ENCODE measurements at places on chromosomes 7 and 10. TPM values are rescaled to one million over a fixed set of nuclear protein-coding genes. Genes with fewer than 3 reads are reported as not detected.
A peak's percentile ranks its signal among the peaks of the same experiment; 100 is the strongest.

- ATAC-seq: no peak
These were observed 567.2 kb downstream of the SUGCT start for GRCh38 chr7:40701836-40702551.

DNA sequence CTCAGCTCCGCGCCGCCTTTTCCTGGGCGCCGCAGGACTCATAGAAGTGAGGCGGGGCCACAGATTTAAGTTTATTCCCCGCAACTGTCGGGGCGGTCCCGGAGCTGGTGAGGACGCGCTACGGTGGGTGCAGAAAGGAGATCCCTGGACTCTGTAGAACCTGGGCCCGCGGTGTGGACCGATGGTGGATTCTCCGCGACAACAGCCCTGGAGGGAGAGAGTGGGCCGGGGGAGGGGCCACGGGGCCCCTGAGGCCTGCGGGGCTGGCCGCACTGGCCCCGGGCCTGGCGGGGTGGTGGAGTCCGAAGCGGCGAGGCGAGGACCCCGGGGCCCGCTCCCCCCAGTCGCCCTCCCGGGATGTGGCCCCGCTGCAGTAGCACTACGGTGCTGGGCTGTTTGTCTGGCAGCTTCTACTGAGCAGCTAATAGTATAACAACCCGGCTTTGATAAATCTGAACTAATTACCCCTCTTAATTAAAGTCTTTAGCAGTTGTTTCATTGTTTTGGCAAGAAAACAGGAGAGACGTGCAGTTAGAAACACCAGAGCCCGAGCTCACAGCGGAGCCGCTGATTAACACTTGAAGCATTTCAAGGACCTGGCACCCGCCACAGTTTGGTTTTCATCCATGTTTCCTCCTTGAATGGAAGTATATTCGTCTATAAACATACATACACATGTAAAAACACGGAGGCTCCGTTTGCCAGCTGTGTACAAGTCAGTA, 4.2 kb downstream of the FEZF1 start:
- ATAC-seq: no peak

CDC14C gene
- not detected for total RNA-seq

DNA sequence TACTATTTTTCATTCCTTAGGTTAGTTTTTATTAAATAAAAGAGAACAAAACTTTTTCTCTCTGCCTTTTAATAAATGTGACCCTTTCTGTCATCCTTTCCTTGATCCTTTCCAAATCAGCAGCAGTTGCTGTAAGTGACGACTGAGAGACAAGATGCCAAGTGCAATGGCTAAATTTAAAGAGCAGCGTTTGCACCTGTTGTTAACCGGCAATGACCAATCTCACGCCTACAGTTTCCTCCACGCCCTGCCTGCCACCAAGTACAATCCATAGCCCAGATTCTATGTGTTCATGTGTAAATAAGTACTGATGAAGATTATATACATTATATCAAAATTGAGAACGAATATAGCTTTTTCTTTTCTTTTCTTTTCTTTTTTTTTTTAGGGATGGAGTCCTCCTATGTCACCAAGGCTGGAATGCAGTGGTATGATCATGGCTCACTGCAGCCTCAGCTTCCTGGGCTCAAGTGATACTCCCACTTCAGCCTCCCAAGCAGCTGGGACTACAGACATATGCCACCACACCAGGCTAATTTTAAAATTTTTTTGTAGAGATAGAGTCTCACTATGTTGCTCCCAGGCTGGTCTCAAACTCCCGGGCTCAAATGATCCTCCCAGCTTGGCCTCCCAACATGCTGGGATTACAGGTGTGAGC, 6.5 kb upstream of the MCU start:
- no peak for ATAC-seq

DNA sequence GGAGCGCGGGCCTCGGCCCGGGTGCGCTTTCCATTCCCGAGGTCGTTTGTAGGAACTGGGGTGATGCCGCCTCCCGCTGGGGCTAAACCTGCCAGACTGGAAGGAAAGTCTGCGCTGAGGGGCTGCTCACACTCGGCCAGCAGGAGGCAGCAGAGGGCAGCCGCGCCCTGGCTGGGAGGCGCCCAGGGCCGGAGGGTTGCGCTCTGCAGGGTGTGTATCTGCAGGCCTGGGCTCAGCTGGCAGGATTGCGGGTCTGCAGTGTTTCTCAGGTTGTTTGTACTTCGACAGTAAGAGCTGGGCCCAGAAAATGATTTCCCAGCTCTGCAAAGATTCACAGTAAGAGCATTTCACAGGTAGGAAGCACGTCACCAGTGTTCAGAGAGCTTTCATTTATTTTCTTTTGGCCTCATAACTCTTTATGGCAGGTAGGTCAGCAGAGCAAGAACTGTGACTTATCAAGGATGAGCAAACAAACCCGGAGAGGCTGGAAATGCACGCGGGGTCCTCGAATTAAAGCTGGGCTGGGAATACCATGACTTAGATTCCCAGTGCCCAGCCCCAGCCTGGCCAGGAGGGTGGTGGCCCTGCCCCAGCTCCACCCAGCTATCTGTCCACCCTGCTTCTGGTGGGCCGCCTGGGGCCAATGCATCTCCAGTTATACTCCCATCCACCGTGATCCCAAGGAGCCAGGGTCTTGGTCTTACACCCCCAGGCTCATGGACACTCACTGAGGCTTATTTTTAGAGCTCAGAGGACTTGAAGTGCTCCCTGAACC, 15.2 kb upstream of the PPP2R2D start:
- peak; percentile 93 for ATAC-seq

DNA sequence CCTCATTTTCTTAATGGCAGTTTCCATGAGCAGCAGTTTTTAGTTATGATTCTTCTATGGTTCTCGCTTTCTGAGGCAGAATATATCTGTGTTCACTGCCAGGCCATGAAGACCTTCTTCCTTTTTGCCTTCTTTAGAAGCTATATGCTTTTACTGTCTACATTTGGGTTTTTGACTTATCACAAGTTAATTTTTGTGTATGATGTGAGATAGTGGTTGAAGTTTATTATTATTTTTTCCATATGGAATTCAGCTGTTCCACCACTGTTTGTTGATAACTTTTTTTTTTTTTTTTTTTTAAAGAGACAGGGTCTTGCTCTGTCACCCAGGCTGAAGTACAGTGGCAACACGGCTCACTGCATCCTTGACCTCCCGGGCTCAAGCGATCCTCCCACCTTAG, 44.5 kb downstream of the INPP5A start:
- no peak for ATAC-seq

GRCh38 chr7:135884495-135885232, 92.5 kb downstream of the MTPN start:
- ATAC-seq: no peak

HKDC1 gene
- 0.04 TPM for total RNA-seq

- no peak for ATAC-seq
These were observed 356.4 kb downstream of the GALNT17 start for GRCh38 chr7:71488308-71488707.

- no peak for ATAC-seq
These were observed 46.4 kb upstream of the RSBN1L start for GRCh38 chr7:77649716-77650349.

- no peak for ATAC-seq
These were observed 29.0 kb downstream of the CPXM2 start for GRCh38 chr10:123862421-123863182.

PTPN12 gene
- total RNA-seq: 54.9 TPM

DNA sequence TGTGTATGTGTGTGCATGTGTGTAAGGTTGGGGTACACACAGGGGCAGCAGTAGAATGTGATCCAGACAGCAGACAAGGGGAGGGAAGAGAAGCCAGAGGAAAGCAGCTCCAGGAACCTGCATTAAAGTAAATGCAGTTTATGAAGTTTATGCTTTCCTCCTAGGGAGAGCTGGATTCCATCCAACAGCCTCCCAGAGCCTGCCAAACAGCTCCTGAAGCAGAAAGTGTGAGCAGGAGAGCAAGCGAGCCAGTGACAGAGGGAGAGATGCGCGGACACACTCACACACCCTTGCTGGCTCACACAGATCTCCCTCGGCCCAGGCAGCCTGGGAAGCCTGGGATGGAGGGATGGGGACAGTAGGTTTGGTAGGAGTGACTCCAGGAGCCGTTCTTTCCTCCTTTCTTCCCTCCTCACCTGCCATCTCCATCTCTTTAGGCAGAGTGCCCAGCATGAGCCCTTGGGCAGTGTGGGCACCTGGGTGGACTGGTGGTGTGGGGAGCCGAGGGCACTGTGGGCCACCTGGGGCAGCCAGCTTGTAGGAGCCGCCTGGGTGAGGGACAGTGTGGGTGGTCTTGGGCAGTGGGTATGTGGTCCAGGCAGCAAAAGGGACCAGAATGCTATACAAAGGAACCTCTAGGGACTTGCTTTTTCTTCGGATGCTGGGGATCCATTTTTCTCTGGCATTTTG, 46.1 kb downstream of the PAX2 start:
- no peak for ATAC-seq

RNF32 gene
- 1.8 TPM for total RNA-seq

OPALIN gene
- not detected for total RNA-seq

SRRM3 gene
- total RNA-seq: 6.2 TPM

GRCh38 chr7:117319181-117319580, 3.7 kb downstream of the WNT2 start:
- ATAC-seq: no peak

CCZ1B gene
- 52.7 TPM for total RNA-seq

MYL10 gene
- total RNA-seq: not detected

Data from esophagus mucosa (tissue), 1 donor.